ENCODE measurements at places on chromosomes 4 and X.

DNA sequence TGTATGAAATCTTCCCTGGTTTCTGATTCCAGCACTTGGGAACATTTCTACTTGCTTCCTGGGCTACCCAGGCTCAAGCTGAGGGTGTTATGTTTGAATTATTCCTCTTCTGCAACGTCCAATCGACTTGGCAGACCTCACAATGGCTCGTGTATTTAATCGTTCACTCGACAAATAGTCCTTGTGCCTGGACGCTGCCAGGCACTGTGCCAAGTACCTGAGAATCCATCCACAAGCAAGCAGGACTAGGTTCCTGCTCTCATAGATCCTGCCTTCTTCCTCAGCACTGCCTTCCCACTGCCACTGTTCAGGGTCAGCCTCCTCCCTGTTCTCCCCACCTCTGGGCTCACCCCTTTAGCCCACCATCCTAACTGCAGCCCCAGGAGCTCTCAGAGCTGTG, 113.3 kb downstream of the EFNB1 start:
- DNase-seq, result no peak

GRCh38 chrX:36974911-36975310, 33.3 kb upstream of the FAM47C start:
- DNase-seq, result no peak

DNA sequence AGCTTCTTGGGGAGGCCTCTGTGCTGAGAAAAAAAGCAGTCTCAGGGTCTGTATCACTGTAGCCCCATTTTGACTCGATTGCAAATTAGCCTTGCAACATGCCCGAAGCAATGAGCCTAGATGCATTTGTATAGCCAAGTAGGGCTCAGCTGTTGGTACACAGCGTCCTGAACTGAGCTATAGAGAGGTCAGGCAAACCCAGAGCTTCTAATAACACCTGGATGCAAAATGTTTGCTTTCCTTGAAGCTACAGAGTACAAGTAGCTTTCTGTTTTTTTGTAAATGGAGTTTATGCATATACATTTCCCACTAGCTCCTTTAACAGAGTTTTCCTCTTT, 87.8 kb downstream of the PLAC1 start:
- DNase-seq, result no peak

DNA sequence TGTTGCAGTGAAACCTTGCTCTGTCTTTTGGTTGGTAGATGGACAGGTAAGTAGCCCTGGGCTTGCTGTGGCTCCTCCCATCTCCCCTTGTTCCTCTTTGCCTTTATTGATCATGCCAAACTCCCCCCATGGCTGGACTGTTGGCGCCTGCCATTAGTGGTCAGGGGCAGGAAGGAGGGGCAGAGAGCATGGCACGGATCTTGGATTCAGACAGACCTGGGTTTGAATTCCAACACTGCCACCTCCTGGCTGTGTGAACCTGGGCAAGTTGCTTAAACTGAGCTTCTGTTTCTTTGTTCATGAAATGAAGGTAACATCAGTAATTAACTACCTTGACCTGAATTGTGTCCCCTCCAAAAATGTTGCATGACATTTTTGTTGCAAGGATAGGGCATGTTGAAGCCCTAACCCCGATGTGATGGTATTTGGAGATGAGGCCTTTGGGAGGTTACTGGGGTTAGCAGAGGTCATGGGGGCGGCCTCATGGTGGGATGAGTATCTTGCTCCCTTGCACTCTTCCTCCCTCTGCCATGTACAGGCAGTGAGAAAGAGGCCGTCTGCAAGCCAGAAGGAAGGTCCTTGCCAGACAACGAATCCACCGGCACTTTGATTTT, 6.0 kb downstream of the SLC2A9 start:
- DNase-seq, result peak; percentile 18

- no peak for DNase-seq
These were observed 30.6 kb upstream of the PLAC1 start for GRCh38 chrX:134688839-134689238.

GRCh38 chr4:32025851-32026459, 1305.8 kb downstream of the PCDH7 start:
- DNase-seq, result peak; percentile 51

GRCh38 chr4:159416073-159416472, 313.2 kb downstream of the RAPGEF2 start:
- DNase-seq, result no peak

DNA sequence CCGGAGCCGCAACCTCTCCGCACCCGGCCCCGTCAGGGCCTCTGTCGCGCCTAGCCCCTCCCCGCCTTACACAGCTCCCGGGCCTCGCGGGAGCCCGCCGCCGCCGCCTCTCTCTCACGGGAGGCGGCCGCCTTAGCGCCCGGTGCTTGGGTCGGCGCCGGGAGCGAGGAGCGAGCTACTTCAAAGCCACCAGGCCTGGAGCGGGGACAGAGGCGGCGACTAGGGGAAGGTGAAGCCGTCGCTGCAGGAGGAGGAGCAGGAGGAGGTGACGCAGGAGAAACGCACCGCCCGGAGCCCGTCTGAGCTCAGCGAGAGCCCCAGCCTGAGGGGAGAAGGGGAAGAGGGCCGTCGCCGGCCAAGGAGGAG, 250 bp downstream of the USP9X start:
- DNase-seq, result peak; percentile 43

- DNase-seq, result no peak
These were observed 7.7 kb upstream of the GALNT7 start for GRCh38 chr4:173160871-173161270.

DNA sequence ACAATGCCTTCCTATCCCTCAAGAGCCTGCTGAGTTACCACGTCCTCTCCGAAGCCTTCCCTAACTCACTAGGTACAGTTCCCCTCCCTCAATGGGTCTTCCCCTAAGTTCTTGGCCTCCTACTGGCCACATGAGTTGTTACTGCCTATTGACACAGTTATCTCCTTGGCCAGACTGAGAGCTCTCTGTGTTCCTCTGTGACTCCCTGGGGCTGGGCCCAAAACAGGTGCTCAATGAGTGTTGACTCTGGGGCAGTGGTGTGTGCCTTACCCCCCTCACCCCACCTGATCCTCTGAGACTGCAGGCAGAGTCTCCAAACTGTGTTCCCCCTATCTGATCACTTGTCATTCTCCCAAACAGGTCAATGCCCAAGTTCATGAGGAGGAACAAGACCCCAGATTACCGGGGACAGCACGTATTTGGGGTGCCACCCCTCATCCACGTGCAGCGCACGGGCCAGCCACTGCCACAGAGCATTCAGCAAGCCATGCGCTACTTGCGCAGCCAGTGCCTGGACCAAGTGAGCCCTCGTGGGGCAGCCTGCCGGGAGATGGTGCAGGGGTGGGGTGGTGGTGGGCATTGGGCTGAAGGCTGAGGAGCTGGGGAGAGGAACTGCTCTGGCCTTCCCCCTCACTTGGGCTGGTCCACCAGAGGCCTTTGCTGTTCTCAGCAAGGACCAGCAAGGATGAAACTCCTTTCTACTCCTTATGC, 72.6 kb downstream of the STARD8 start:
- DNase-seq, result no peak

DNA sequence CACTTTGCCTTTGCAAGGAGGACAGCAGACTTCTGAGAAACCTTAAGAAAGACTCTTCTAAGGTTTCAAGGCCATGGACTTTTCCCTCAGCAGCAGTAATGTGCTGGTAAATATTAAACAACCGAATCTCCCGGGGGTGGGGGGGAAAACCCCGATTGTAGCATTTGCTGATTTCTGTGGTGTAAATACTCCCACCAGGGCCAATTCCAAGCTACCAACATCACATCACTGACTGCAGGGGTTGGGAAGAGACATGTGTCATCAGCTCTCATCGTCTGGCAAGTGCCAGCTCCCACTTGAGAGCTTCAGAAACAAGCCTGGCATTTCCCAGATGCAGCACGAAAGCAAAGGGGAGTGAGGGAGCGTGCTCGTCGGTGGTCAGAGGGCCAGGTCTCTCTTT, 101.2 kb downstream of the BCOR start:
- DNase-seq, result no peak

- no peak for DNase-seq
These were observed 902.1 kb upstream of the LCORL start for GRCh38 chr4:18923496-18924161.

DNA sequence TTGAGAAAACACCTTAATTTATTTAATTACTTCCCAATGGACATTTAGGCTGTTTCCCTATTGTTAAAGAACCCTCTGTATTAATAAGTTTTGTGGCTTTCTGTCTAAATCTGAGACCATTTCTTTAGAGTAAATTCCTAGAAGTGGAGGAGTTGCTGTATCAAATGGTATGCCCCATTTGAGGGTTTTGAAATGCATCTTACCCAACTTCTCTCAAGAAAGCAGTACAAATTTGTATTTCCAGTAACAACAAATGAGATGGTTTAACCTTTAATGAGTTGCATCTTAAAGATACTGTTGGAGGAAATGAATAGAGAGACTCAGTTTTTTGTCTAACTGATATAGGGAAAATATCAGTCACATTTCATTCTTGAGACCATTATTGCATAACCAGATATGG, 70.5 kb upstream of the CBLL2 start:
- no peak for DNase-seq

DNA sequence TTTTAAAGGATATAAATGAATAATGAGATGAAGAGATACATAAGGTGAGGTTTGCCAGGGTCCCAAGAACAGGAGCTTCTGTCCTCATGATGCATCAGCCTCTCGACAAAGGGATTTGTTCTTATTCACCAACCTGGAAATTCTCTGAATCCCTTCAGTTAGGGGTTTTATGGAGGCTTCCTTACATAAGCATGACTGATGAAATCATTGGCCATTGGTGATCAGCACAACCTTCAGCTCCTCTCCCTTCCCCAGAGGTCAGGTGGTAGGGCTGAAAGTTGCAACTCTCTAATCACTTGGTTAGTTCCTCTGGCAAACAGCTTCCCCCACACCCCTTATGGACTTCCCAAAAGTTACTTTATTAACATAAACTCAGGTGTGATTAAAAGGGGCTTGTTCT, 222.0 kb downstream of the SPRY1 start:
- no peak for DNase-seq

- DNase-seq, result no peak
These were observed 138.9 kb downstream of the BCOR start for GRCh38 chrX:39958850-39959249.

DNA sequence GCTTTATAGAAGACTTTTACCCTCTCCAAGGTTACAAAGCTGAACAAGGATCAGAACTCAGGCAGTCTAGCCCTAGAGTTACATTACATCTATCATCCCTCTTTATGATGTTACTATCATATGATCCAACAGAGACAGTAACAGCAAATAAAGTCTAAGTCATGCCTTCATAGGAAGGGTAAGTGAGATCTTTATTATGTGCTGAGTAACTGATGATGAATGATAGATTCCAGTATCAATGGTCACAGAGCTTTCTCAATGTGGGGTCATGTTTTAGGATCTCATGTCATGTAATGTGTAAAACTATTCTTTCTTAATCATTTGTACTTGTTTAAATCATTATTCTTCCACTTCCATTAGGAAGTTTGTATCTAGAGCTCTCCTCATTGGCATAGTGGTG, 22.8 kb downstream of the ELOVL6 start:
- no peak for DNase-seq

GRCh38 chrX:17403189-17403691, 28.2 kb downstream of the NHS start:
- no peak for DNase-seq

DNA sequence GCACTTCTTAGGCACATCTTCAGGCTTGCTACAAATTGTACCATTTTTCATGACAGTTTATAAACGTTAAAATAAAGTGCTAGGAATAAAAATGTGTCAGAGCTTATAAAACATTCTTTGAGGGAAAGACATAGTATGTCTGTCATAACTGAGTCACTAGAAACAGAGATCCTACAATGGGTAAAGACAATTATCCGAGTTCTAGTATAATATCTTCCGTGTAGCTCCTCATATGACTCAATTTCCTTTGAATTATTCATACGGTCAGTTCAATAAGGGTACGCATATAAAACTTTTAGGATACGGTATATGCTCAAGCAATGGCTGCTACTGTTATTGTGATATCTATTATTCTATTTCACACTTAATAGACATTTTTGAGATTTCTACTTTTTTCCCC, 349.1 kb downstream of the PCDH10 start:
- no peak for DNase-seq
